ENCODE measurements at places on chromosomes 6 and 20.

DNA sequence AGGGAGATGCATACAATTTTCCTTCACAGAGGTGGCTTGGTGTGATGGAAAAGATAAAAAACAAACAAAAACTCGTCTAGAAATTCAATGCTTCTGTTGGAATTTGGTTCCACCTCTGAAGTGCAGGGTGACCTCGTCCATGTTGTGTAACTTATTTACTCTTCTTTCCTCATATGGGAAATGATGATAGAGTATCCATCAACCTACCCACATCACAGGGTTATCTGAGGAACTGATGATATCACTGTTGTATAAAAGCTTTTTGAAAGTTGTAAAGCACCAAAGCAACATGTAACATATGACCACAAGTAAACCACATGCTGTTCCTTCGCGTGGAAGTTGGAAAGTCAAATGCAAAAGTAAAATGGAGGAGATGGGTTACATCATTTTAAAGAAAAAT lies 212.0 kb upstream of the SGK1 start:
- DNase-seq, result peak; percentile 47

DNA sequence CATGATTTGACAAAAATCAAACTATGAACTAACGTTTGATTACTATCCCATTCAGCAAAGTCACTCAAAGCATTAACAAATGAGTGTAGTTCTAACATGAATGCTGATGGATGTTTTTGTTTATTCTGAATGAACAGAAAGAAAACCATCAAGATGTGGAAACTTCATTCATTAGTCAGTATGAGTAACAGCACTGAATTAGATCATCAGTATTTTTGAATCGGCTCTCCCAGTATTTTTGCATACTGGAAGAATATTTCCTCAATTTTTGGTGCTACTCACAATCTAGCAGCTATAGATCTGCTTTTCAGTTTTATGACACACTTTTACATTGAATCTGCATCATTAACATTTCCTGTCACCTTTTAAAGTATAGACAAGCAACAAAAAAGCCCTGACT lies 63.8 kb upstream of the CD83 start:
- no peak for DNase-seq

DNA sequence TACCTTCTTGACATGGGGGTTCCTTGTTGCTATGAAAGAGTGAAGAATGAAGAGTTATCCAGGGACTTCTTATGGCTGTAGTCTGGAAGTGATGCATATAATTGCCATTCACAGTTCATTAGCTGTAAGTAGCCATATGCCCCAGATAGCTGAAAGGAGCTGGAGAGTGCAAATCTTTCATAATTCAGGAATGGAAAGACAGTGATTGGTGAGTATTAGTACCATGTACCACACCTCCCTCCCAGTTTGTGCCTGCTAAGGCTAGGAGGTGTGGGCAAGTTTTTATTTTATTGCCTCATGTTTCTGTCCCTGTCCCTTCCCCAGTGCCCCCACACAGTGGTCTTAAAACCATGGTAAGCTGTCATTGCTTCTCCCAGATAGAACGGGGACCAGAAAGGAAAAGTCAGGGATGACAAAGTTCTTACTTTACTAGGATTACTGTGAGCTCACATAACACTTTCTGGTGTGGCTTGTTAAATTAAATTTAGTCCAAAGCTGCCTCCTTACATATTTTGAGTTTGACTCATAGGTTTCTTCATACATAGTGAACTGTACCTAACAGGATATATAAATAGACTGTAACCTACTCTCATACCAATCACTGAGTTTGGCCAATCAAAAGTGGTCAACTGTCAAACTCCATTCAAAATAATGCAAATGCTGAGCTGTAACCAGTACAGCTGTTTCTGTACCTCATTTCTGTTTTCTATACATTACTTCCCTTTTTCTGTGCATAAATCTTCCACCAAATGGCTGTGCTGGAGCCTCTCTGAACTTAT lies 119.4 kb downstream of the RFPL4B start:
- no peak for DNase-seq

- DNase-seq, result no peak
These were observed 475.0 kb upstream of the SULF2 start for GRCh38 chr20:48260129-48260756.

DNA sequence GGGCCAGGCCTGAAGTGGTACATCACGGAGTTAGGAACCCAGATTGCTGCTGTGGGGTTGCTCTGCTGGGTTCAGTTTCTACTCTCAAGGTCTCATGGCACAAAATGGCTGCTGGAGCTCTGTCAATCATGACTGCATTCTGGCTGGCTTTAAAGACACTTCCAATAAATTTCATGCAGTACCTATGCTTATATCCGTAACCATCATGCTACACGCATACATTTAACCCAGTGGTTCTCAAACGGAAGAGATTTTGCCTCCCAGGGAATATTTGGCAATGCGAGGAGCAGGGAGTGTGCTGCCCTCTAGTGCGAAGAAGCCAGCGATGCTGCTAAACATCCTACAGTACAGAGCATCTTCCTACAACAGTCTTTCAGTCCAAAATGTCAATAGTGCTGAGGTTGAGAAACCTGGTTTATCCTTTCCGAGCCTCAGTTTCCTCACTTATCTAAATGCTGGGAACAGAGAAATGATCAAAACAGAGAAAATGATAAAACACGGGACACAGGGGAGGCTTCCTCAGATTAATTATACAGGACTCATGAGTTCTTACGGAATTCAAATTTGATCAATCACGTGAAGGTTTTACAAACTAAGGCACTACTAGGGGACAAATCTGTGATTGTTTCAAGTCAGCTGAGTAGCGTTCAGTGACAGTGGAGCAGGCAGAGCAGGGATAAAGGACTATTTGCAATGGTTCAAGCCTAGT lies 9.6 kb upstream of the SLC2A10 start:
- DNase-seq, result no peak

DNA sequence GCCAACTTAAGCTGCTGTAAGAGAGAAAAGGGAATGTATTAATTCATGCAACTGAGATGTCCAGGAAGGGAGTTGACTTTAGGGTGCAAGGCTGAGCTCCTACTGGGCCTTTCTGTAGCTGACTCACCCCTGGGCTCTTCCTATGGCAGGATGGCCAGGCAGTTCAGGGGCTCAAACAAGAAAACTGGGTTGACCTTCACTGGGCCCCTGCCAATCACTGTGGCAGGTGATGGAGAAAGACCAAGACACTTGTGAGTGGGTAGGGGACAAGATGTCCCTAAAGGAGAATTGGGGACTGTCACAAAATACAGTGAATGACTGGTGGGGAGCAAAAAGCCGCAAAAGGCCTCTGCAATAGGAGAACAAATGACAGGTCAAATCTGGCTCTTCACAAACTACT lies 21.5 kb upstream of the RALGAPA2 start:
- no peak for DNase-seq

DNA sequence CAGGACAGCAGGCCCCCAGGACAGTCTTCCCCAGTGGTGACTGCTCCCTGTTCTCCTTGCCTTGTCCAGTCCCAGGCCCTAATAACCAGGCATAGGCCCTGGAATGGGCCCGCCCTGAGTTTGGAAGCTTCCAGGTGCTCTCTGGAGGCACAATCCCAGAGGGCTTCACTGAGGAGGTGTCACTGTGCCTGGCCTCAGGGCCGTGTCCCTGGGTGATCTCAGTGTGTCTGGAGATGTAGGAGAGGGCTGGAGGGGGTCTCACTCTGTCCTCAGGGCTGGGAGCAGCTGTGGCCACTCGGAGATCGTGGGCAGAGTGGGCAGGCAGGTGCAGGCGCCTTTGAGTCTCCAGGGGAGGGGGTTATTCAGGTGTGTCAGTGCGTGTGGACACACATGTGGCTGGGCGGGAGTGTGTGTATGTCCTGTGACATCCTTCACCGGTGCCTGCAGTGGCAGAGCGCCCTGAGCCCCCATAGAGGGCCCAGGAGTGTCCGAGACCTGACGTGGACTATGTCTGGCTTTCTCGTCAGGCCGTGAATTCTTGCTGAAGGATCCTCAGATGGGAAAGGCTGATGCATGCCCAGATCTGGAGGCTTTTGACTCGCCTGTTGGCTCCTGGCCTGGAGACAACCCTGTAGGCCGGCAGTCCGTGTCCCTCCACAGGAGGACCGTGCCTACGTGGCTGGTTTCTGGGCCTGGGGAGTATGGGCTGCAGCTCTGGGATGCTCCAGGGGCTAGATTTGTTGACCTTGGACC lies 5.5 kb upstream of the NPBWR2 start:
- DNase-seq, result no peak

GRCh38 chr20:37903317-37904007 lies 535 bp downstream of the VSTM2L start:
- DNase-seq, result no peak

- DNase-seq, result no peak
These were observed 11.6 kb downstream of the CAGE1 start for GRCh38 chr6:7377961-7378360.

- DNase-seq, result no peak
These were observed 33.3 kb downstream of the GABRR2 start for GRCh38 chr6:89281779-89282246.

DNA sequence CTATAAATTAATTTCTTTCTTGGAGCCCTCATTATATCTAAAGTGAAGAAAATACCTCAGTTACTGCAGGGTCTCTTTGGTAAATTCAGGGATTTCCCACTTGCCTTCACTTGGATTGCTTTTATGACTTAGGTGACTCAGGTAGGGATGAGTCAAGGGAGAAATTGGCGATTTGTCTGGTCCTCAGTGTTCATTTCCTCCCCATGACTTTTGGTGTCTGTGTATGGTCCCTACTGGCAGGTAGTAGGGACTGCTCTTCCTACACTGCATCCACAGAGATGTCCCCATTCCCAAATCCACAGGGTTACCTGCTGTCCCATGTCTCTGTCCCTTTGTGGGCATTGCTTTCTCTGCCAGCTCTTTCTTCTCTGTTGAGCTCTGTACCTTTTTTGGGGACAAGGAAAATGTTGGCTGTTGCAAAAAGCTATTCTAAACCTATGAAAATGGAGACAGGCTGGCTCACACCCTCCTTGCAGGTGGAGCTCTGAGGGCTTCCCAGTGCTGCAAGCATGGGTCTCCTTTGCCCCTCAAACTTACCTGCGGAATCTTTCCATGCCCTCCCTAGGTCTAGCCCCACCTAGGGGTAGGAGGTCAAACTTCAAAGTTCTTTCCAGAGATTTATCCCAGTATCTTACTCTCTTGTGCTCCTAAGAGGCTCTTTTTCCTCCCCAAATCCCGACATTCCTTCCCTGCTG lies 211.9 kb downstream of the ZNF217 start:
- no peak for DNase-seq

DNA sequence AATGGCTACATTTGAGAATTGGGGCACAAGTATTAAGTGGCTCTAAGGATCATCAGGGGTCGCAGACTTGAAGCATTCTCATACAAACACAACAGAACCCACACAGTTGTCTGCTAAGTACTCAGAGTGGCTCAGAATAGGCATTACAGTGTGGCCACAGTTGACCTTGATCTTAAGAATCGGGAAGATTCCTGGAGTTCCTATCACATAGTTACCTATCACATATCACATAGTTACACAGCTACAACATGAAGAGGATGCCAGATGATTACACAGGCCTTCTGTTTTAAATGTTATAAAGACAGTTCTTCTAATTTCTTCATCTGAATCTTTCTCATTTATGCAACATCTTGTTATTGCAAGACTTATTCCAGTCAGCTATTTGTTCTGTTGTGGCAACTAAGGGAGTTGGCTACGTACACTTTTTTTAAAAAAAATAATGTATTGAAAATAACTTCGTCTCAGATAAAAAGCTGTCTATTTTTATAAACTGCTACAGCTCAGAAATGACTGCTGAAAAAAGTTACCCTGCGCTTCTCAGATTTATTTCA lies 129.0 kb downstream of the REV3L start:
- no peak for DNase-seq

- no peak for DNase-seq
These were observed 264.8 kb downstream of the SLC35F1 start for GRCh38 chr6:118171852-118172251.

GRCh38 chr6:139364302-139364981 lies 10.0 kb downstream of the CITED2 start:
- DNase-seq, result no peak

- DNase-seq, result no peak
These were observed 310.7 kb upstream of the PREP start for GRCh38 chr6:105713474-105714118.

GRCh38 chr6:40276141-40276540 lies 311.0 kb downstream of the LRFN2 start:
- no peak for DNase-seq

DNA sequence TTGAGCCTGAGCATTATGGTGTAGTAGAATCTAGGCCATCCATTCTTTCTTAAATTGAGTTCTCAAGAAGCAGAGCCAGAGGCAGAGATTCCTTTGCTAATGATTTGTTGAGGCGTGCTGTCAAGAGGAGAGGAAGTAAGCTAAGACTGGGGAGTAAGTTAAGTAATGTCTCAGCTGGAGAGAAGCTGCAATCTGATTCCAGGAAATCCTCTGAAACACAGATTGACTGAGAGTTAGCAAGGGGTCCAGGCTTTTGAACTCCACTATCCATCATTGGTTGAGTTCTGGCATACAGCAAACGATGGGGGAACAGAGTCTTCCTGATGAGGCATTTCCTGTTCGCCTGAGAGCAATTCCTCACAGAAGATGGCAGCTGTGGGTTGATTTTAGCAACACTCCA lies 207.4 kb upstream of the RAB32 start:
- DNase-seq, result no peak

DNA sequence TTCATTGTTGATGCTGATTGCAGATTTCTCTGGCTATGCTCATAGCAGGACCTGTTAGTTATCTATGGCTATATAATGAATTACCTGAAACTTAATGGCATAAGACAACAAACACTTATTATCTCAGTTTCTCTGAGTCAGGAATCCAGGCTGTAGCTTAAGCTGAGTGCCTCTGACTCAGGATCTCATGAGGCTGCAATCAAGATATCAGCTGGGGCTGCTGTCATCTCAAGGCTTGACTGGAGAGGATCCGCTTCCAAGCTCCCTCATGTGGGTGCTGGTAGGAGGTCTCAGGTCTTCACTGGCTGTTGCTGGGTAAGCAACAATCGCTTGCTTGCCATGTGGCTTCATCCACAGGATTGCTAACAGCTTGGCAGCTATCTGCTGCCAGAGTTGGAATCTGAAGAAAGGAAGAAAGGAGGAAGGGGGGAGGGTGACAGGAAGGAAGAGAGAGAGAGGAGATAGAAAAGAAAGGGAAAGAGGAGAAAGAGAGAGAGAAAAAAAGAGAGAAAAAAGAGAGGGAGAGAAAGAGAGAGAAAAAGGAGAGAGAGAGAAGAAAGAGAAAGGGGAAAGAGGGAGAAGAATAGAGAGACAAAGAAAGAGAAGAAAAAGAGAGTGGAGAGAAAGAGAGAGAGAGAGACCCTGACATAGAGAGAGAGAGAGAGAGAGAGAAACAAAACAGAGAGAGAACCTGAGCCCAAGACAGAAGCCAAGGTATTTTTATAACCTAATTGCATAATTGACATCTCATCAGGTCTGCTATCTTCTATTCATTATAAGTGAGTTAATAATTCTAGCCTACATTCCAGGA lies 579.0 kb upstream of the BTBD3 start:
- DNase-seq, result no peak

DNA sequence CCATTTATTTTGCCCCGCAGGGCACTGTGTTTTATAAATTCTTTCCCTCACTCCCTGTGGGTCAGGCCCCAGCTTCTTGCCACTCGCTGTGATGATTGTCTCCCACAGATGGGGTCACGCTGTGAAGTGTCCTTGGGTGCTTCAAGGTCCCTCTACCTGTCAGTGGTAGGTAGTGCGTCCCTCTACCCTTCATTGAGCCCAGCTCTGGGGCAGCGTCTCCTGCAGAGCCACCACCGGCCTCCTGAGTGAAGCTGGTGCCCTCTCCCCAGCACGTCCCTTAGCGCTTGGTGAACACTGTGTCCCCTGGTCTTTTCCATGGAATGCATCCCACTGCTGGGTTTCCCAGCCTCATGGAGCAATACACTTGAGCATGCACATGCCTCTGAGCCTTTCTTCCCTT lies 108.2 kb downstream of the NRN1 start:
- no peak for DNase-seq

Measured in fibroblast of skin of left biceps (primary cell).